A673 (cell line): ENCODE measurements at places on chromosomes 12 and 14.
A peak's percentile ranks its signal among the peaks of the same experiment; 100 is the strongest.

DNA sequence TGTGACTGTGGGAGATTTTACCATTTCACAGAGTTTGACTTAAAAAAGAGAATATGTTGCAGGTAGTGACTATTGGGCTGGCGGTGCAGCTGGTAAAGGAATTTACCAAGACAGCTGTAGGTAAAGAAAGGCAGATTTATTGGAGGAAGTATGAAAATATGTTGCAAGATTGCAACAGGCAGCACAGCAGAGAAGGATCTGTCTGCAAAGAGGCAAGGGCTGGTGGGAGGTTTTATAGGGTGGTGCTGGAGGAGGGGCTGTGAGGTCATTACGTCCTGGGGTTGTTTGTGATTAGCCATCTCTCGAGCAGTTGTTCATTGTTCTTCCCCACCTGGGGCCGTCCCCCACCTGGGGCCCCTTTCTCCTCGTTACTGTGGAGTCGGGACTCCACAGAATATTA, 62.1 kb downstream of the ACACB start:
- no peak for DNase-seq

GRCh38 chr14:90034156-90034555, 27.6 kb upstream of the KCNK13 start:
- no peak for DNase-seq

DNA sequence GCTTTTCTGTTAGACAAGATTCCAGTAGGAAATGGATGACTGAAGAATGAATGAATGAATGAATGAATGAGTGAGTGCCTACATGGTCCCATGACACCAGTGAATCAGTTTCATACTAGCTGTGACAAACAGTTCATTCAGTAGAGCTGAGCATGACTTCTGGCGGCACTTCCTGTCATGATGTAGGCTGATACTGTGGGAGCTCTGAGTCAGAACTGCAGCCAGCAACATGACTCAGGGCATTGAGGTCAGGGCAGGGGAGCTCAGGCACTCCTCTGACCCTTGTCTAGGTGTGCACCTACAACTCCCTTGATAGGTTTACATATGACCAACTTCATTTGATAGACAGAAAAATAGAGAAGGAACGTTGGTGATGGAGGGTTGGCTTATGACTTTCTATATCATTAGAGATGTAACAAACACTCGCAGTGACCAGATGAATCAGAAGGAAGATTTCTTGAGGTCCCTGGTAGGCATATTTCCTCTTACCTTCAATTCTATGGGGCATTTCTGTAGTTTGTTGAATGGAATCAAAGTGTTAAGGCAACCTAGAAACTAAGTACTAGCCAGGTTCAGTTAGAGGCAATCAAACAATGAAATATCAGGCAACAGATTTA, 139.3 kb upstream of the ARHGAP5 start:
- DNase-seq, result peak; percentile 20

DNA sequence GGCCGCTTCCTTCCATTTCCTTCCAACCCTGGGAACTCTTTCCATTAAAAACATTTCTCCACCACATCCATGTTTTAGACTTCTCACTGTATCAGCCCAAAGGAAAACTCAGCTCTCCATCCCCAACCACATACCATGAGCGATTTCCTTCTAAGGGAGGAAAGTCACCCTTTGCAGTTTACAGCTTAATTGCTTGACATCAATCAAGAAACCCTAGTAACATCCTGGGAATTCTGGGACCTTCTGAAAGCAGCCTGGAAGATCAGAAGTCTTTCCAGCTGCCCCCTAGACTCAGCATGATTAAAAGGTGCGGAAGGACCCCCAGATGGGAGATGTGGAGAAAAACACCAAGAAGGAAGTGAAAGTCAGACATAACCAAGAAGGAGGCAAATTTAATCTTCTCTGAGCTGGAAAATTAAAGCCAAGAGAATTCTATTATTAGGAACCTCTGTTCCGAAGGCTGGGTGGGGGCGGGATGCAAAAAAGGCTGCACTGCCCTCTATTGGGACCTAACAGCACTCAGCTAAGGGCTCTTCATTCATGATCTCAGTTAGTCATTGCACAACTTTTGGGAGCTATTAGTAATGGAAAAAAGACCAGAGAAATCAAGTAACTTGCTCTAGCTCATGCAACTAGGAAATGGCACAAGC, 73.3 kb upstream of the PLXNC1 start:
- DNase-seq, result peak; percentile 84

DNA sequence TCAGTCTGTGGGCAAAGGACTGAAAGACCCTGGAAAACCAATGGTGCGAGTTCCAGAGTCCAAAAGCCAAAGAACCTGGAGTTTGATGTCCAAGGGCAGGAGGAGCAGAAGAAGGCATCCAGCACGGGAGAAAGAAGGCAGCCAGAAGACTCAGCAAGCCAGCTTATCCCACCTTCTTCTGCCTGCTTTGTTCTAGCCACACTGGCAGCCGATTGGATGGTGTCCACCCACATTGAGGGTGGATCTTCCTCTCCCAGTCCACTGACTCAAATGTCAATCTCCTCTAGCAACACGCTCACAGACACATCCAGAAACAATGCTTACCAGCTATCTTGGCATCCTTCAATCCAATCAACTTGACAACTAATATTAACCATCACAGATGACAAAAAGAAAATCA, 57.2 kb upstream of the CAPRIN2 start:
- no peak for DNase-seq

DNA sequence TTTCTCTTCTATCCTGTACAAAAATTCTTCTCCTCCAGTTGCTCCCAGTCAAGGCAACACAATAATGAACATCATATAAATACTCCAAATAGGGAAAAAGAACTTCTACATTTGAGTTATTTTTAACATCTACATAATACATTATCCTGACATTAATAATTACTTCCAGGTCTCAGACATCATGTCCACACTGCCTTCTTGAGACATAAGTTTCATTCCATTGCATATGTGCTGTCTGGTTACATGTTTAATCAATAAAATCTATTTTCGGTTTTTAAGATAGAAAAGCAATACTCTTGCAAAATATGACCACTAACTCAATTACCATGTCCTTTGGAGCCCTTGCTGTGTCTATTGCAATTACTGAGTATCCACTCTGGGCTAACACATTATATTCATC, 881.9 kb downstream of the GALC start:
- DNase-seq, result no peak

- DNase-seq, result peak; percentile 77
These were observed 7.6 kb upstream of the BRMS1L start for GRCh38 chr14:35818346-35819115.

DNA sequence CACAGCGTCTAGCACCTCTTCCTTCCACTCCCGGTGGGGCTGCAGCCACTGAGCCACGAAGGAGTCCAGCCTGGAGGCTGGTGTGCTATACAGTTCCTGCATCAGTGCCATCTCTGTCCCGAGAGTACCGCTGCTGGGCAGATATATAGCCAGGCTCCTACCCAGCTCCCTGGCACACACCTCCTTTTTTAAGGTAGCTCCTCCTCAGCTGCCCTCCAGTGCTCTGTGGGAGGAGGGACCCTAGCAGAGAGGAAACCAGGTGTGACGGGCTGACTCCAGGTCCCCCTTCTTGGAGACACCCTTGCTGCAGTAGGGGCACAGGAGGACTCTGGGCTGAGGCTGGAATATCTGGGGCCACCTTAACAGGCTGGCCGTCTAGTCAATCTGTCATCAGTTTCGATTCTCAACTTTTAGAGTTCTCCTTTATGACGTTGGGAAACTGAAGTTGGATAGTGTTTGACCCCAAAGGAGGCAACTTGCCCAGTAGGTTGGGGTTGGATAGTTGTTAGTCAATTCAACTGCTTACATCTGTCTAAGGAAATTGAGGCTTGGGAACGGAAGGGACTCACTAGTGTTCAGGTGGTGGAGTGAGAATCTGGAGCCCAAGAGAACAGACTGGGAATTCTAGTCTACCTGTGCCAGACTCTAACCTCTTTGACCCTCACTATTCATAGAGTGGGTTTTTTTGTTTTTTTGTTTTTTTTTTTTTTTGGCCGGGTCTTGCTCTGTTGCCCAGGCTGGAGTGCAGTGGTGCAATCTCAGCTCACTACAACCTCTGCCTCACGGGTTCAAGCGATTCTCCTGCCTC, at the start of gene OASL:
Gene OASL (minus strand): TSS at position 386 of the 808 bp plus-strand sequence. CDS start 275 bp downstream, at position 111.
- DNase-seq, result no peak
